ENCODE measurements at places on chromosomes 3 and 15.

- DNase-seq: peak; percentile 24
Measured at GRCh38 chr3:182388506-182388905, 404.8 kb upstream of the ATP11B start.

- no peak for DNase-seq
Measured at GRCh38 chr3:179067839-179068238, 3.8 kb downstream of the ZMAT3 start.

GRCh38 chr3:113741086-113741485 is 5.0 kb downstream of the NAA50 start:
- no peak for DNase-seq

GRCh38 chr3:54168451-54168850 is 46.1 kb downstream of the CACNA2D3 start:
- no peak for DNase-seq

All from astrocyte (in vitro differentiated cells and primary cell).